ENCODE measurements at places on chromosomes 3 and 15.

- DNase-seq: no peak
Observed at GRCh38 chr3:128073185-128073725, 21.0 kb downstream of the SEC61A1 start.

GRCh38 chr3:111846717-111847116 is 12.3 kb upstream of the PHLDB2 start:
- no peak for DNase-seq

DNA sequence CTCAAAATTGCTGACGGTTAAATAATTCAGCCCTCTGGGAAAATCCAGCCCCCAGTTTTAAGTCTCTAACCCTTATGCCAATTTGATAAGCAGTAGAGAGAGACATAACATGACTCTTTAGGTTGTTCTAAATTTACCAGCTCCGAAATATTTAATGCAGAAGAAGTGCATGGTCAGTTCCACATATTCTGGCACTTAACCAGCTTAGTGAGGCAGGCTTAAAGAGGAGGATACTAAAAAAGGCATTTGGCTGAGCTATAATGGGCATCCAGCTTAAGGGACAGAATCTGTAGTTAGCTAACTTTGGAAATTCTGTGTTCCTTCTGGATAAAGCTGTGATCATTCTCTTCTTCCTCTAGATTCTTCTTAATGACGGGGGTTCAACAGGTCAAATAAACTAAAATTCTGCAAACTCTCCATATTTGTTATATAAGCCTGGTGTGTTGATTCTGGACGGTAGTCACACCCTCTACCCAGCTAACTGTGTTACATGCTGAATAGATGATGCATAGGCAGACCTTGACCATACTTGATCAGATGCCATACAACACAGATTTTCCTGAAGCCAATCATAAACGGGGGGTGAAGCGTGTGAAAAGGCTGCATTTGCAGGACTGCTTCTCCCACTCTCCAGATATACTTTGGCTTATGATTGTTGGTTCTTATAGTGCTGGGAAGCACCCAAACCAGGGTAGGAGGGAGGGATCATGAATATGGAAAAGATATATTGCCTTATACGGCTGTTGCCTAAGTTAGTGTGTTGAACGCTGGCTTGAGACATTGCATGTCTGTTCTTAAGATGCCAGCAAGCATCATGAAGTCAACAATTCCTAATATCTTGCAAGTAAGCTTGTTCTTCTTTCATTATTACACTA is 118.4 kb downstream of the FGF12 start:
- DNase-seq: no peak

DNA sequence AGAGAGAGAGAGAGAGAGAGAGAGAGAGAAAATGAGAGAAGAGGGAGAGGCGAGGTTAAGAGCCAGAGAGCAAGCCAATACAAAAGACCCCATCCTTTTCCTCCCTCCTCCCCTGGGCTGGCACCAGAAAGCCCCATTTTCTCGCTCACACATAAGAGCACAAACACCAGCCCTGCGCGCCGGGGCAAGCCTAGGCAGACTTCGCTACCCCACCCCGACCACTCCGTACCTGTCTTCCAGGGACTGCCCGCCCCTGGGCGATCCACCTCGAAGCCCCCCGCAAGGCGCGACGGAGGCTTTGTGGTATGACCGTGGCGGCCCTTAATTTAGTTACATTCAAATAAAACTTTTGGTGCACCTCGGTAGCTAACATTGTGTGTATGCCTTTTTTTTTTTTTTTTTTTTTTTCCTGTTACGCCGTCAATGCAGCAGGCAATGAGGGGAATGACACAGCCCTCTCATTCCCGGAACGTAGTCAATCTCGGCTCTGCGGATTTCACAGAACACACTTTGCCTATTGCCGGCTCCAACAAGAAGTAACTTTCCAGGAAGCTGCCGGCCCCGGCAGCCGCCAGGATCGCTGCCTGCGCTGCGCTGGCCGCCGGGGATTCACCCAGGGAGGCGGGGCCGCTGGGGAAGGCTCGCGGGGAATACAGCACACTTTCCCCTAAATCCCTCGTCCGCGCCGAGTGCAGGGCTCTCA is 7.7 kb downstream of the BCL6 start:
- DNase-seq: no peak

- DNase-seq: no peak
Observed at GRCh38 chr15:67922971-67923945, 83.4 kb upstream of the RNU6-1 start.

DNA sequence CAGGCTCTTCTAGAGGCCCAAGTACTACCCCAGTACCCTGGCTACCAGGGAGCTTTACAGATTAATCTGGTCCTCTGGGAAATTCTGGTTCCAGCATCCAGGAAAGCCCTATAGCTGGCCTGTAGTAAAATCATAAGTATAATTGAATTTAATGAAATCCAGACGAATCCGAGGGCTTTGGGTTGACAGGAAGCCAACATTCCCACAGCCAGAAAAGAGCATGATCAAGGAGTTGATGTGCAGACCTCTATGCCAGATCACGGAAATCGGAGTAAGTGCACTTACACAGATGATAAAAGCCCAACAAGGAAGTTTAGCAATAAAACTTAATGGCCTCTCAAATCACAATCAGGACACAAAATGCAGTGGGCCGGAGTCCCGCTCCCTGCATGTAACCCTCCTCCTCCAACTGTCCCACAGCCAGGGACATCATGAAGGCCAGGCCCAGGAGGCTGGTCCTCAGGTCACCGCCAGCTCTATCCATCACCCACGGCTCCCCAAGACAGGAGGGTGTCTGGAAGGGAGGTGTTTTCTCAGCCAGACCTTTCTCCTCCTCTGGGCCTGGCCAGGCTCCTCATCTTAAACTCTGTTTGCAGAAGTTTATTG is 62.8 kb upstream of the SEC22A start:
- no peak for DNase-seq

DNA sequence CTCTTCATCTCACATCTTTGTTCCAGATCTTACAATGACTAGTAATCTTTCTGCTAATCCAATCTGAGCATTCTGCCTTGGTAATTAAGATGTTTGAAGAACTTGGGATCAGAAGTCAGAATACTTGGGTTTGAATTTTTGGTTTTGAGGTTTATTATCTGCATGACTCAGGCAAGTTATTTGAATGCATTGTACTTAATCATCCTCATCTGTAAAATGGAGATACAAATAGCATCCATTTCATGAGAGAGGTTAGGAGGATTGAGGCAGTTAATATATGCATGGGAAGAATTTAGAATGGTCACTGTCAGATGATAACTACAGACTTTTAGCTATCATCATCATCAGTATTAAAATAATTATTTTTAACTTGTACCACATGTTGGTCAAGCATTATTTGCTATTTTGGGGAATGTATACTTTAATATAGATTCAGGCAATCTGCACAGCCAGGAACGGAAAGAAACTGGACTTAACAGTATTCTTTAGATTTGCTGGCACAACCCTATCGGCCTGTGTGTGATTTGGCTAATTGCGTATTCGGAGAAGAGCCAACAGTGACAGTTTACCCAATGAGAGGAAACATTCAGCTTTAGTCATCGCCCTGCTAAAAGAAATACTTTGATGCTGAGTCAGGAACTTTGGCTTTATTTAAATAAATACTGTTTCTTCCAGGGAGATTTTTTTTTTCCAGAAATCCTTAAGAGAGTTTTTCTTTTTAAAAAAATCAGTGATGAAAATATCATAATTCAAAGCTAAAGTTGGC is 600.0 kb downstream of the ROBO1 start:
- DNase-seq: no peak

GRCh38 chr3:194872669-194872977 is 186.9 kb downstream of the FAM43A start:
- DNase-seq: no peak

- DNase-seq: no peak
Observed at GRCh38 chr3:128878556-128879124, 780 bp upstream of the ACAD9 start.

- no peak for DNase-seq
Observed at GRCh38 chr15:95799286-95800200, 531.0 kb upstream of the NR2F2 start.

DNA sequence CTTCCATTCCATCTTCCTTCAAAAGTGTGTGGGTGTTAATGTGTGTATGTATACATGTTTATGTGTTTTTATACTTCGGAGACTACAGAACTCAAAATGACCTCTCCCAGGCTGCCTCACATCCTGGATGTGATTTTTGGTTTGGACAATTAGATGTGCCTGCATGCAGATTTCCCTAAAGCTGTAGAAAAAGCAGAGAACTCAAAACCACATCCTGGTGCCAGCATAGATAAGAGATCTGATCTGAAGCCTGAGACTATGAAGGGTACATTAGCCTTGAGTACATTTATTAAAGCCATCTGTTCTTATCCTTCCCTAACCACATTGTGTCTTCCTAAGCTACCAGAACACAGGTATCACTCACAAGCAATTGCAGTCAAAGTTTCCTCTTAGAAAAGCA is 319.4 kb upstream of the RASGRP1 start:
- DNase-seq: no peak

GRCh38 chr15:98609144-98609852 is 39.0 kb upstream of the IGF1R start:
- DNase-seq: no peak

DNA sequence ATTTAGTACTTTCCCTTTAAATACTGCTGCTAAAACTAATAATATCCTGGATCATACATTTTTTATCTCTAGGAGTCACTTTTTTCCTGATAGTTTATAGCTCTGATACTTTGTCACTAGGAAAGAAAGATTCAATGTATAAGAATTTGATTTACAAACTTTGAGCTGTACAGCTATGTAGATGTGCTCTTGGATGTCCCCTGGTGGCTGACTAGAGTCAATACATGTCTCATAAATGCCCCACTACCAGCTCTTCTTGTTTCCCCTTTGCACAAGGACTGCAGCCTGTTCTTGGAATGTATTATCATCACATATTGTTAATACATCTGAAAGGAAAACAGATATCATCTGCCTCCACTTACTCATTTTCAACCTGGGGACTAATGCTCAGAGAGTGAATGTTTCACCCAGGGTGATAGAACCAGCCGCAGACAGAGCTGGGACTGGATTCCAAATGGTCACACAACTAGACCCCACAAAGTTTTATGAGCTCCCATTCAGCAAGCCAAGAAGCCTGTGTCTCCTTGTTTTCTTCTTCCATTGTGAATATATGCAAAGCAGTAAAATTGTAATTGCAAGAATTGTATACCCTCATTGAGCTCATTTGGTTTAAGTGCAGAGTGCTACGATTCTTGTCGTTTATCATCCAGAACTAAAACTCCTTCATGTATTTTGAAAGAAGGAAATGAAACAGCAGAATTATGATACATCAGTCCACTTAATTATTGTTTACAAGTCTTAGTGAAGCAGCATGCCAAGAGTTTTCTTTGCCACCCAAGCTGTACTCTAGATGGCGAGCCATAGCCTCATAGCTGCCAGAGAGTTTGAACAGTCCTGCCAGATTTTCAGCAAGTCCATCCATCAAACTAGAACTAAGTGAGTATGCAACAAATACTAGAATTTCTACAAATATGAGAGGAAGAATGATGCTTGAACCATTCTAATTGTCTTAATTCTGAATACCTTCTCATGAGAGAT is 261.6 kb upstream of the LMCD1 start:
- peak; percentile 10 for DNase-seq

DNA sequence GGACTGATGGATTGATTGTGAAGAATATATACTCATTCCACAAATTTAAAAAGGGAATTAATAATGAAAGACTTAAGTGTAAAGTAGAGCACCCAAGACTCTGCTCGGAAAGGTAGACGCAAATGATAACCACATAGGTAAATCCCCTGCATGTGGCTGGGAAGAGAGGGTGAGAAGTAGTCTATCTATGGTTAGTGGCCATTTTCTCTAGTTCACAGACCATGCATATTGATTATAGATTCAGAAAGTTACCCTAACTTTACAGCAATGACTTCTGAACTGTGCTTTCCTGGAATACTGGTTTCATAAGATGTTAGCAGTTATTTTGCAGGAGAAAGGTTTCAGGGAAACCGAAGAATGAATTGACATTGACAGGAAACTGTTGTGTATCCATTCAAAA is 51.7 kb downstream of the CASR start:
- no peak for DNase-seq

DNA sequence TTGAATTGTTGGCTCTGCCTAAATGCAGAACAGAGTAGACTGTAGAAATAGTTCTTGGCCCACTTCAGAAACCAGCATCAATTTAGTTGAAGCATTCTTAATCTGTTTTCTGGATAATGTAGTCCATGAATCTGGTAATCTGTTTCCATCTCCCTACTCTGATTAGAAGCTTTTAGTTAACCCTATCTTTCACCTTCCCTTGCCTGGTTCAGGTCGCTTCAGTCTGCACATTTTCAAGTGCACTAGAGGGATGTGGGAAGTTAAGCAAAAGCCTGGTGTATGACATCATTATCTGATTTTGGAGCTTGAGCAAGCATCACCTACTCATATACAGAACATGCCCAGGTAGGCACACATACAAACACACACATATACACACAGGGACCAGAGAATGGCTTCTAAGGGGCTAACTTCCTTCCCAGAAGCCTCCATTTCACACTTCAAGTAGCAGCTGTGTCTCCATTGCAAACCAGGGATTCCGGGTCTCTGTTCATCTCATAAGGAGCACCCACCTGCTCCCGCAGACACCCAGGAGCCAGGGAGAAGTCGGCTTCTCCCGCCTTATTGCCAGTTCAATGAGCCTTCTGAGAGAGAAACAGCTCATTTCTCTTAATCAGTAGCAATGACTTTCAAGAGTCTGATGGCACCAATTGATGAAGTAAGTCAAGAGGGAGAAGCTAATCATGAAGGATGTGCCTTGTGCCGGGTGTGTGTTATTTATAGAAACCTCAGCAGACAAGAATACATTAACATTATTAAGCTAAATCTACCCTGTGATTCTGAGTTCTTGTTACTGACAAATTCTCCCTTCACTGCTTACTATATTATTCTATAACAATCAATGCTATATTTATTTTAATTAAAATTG is 347.9 kb upstream of the STAC start:
- DNase-seq: no peak

DNA sequence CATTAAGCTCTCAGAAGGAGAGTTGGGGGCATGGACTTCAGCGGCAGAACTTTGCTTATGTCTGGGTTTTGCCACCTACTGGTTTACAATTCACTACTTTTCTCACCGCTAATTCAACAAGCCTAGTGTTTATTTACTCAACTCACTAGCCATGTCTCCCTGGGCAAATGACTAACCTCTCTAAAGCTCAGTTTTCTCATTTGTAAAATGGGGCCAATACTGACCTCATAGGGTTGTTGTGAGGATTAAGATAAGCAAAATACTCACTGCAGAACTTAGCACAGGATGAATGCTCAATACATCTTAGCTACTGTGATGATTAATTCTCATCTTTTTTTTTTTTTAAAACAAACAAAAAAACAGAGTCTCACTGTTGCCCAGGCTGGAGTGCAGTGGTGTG is 106.3 kb downstream of the CADPS start:
- DNase-seq: no peak

Measured in T-helper 9 cell (primary cell).